ENCODE measurements at places on chromosomes 3 and 15.

DNA sequence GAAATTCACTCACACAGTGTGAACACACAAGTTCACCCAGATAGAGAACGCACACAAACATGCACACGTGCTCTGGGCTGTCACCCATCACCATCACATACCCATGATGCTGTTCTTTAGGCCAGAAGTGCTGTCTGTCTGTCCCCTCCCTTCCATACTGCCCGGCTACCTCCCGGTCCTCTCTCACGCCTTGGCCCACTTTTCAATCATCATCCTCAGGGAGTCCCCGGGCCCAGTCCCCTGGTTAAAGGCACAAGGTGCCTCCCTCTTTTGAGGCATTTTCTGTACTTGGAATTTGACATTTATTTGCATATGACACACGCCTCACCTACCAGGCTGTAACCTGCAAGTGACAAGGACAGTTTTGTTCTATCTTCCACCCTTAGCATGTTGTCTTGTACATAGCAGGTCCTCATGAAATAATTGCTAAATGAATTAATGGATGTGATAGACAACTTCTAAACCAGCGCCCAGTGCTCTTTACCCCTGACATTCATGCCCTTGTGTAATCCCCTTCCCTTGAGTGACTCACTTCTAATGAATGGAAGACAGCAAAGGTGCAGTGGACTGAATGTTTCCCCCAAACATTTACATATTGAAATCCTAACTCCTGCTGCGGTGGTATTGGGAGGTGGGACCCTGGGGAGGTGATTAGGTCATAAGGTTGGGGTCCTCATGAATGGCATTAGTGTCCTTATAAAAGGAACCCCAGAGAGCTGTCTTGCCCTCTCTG is 73.9 kb upstream of the ADPGK start:
- no peak for DNase-seq

DNA sequence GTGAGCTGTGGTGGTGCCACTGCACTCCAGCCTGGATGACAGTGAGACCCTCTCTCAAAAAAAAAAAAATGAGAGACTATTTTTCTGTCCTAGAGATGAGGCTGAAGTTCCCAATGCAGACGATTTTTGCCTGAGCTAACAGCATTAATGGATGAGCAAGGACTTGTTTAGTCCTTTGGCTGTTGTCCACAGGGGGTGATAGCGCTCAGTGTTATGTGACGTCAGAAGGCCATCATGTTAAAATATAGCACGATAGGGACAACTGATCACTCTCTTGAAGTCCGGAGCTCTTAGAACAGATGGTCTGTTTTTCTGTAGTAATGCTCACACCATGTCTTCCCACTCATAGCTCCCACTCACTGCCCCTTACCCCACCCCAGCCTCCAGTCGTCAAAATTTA is 6.8 kb downstream of the TRNT1 start:
- no peak for DNase-seq

DNA sequence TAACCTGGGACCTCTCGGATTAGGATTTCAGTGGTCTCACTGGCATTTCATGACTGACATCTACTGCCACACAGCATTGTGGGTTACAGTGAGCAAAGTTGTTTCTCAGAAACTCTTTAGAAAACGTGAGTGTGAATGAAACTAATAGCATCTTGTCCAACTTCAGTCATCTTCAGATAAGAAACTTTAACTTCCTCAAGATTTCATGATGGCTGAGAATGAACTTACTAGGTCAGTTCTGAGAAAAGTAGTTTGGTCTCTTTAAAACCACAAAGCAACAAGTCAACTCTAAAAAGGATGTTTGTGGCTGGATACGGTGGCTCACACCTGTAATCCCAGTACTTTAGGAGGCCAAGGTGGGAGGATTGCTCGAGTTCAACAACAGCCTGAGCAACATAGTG is 14.2 kb upstream of the HOMER2 start:
- DNase-seq, result no peak

DNA sequence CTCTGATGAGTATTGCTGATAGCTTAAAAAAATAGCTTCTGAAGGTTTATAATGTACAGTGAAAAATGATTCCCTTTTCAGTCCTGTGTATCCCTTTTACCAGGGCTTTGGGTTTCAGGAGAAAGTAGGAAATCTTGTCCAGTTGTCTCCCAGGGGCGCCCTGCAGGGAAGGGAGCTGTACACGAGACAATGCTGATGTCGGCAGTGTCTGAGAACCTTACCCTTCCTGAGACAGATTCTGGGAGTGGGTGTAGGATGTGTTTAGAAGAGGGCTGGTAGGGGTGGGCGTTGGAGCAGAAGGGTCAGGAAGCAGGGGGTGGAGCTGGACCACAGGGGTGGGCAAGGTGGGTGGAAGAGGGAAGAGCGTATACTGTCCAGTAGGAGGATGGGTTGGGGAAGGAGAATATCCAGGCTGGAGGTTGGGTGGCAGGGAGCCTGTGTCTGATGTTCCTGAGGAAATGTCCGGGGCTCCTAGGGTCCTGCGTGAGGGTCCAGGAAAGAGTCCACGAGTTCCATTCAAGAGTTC is 5.6 kb downstream of the THPO start:
- DNase-seq, result no peak

GRCh38 chr3:30962084-30962483 is 67.6 kb upstream of the GADL1 start:
- no peak for DNase-seq

DNA sequence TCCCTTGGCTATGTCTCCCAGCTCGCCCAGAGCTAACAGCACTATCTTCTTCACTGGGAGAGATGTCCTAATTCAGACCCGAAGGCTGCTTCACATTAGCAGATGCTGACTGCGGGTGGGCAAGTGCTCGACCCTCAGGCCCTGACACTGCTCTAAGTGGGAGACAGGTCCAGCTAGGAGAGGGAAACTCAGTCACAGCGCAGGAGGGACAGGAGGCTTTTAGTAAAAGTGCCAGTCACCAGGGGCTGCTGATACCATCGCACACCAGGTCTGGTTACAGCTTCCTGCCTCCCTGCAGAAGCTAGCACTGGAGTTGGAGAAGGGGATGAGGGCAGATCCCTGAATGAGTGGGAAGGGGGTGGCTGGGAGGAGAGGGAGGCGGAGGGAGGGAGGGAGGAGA is 365.8 kb upstream of the RGMA start:
- no peak for DNase-seq

DNA sequence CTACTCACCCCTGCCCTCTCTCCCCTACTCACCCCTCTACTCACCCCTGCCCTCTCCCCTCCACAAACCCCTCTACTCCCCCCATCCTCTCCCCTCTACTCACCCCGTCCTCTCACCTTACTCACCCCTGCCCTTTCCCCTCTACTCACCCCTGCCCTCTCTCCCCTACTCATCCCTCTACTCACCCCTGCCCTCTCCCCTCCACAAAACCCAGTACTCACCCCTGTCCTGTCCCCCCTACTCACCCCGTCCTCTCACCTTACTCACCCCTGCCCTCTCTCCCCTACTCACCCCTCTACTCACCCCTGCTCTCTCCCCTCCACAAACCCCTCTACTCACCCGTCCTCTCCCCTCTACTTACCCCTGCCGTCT is 14.2 kb downstream of the BFSP2 start:
- DNase-seq, result no peak
